Stimulated activated CD4-positive, alpha-beta T cell treated with anti-CD3 and anti-CD28 coated beads, Interleukin-15, amount 100 ng/mL, for 1 hour (primary cell): ENCODE measurements at places on chromosomes 11 and 22.

- no peak for DNase-seq
Measured at GRCh38 chr11:62553080-62553838, 6.7 kb upstream of the AHNAK start.

DNA sequence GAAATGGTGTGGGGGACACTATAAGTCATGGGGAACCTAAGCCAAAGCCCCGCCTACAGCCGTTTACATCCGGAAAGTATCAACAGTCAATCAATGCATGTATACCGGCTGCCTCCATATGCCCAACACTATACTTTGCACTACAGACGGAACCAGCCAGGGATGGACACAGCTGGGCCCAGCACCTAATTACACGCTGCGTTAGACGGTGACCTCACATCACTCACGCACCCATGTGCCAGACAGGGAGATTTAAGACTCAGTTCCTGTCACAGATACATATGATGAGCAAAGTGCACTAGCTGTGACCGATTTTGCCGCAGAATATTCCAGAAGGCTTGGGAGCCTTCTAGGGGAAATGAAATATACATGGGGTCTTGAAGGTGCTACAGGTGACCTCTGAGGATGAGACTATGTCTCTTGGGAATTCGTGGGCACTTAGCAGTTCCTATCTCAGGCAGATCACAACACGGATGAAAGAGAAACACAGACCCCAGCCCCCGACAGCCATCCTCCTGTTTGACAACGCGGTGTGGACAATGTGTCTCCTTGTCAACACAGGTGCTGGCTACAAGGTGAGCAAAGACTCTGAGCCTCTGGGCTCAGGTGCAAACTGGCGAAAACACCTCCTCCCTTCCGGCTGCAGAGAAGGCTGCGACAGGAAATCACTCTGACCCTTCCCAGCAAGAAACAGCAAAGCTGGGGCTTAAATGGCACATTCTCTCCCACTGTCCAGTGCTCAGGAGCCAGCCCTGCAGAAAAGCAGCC lies 8.0 kb downstream of the AHNAK start:
- no peak for DNase-seq

GRCh38 chr22:17130199-17130598 lies 9.0 kb upstream of the TMEM121B start:
- DNase-seq: no peak

DNA sequence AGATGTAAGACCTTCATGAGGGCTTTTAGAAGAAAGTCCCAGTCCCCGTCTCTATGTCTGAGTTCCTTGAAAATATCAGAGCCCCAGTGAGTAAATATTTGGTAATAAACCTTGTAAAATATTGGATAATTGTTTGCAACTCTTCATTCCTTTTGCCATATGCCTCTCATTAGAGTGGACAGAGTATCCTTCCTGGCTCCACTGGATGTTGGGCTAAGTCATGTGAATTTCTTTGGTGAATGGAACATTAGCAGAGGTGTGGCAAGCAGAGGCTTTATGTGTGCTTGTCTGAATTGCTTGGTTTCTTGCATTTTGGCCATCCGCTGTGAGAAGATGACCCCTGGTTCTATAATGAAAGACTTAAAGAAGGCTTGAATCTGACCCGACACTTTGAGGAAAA lies 490.3 kb downstream of the METTL15 start:
- DNase-seq: no peak

GRCh38 chr11:119634301-119634700 lies 94.7 kb downstream of the NECTIN1 start:
- no peak for DNase-seq
